Hypothalamus (tissue), 51 donors: ENCODE measurements at places on chromosomes 12 and 14.

- DNase-seq = no peak
These were observed at the start of gene SPTB for GRCh38 chr14:64879635-64880220. SPTB (minus strand) TSS chr14:64879907; CDS start chr14:64823094, 56,813 bp downstream.

GRCh38 chr12:70741256-70741655 lies 104.0 kb upstream of the PTPRB start:
- no peak for DNase-seq

DNA sequence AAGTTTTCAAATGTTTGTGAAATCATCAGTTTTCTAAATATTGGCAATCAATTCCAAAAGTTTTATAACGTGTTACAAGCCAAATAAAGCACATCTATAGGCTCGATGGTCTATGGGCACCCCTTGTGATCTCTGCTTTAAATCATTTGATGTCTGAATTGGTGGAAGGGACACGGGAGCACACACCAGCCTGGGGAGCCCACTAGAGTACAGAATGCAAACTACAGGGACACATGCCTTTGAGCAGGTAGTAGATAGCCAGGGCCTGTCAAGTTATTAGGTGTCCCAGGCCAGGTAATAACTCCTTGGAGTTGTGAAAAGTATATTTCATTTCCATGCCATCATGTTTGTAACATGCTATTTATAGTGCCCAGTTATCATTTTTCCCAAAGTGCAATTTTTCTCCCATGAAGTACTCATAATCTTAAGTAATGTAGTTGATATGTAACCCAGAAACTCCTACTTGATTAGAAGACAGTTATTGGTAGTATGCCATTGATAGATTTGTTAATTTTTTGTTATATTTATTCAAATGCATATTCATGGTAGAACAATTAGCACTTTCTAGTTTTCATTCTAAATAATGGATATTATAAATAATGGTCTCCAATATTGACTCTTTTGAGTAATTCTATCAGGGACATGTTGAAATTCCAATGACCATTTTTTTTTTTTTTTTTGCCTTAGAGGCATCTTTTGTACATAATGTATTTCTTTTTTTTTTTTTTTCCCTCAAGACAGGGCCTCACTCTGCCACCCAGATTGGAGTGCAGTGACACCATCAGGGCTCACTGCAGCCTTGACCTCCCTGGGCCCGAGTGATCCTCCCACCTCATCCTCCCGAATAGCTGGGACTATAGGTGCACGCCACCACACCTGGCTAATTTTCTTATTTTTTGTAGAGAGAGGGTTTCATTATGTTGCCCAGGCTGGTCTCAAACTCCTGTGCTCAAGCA lies 96.9 kb upstream of the FGD4 start:
- no peak for DNase-seq

DNA sequence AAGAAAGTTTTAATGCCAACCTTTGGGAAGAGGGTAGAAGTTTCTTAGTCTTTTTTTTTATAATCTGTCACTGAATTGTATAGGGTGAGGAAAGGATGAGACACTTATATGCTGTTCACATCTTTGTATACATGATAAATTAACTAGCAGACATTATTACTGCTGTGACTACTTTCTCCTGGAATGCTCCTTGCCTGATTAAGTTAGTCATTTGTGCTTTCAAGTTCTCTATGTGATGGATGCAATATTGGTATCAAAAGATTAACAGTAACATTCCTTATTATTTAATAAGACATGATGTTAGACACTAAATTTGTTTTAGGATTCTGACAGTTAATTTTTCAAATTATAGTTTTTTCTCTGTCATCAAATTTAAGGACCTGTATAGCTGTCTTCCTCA lies 223.4 kb upstream of the GARIN2 start:
- no peak for DNase-seq

DNA sequence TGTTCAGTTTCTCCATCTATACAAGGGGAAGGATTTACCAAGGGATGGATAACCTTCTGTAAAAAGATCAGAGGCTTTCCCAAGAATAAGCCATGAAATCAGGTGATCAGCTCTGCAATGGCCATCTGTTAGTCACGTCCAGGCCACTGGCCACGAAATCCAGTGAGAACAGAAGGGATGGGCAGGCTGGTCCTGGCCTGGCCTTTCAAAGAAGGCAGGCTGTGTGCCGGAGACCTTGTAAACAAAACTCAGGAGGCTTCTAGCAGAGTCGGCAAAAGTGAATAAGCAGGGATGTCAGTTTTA lies 68.5 kb downstream of the RNF34 start:
- no peak for DNase-seq
